ENCODE measurements at places on chromosomes 11 and 22.

- DNase-seq = no peak
Observed at GRCh38 chr11:1752907-1753228, 2.5 kb upstream of the IFITM10 start.

DNA sequence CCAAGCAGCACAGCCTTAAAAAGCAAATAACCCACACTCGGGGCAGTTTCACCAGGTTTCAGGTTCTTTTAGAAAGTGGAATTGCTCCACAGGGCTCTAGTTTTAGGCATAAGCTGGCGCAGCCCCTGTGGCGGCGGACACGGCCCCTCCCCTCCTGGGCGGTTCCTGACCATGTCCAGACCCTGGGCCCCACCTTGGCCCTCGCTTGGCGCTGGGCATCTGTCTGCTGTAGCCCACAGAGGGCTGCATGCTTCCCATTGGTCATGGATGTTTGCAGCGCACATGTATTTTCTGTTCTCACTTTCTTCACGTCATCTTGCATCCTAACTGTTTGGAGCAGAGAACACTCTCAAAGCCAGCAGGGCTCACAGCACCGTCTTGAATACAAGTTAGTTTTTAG, 244.3 kb downstream of the BRD1 start:
- DNase-seq = no peak

GRCh38 chr11:69439651-69440464, 41.6 kb upstream of the LINC01488 start:
- DNase-seq = no peak

GRCh38 chr11:20087118-20087521, 73.2 kb downstream of the DBX1 start:
- no peak for DNase-seq

DNA sequence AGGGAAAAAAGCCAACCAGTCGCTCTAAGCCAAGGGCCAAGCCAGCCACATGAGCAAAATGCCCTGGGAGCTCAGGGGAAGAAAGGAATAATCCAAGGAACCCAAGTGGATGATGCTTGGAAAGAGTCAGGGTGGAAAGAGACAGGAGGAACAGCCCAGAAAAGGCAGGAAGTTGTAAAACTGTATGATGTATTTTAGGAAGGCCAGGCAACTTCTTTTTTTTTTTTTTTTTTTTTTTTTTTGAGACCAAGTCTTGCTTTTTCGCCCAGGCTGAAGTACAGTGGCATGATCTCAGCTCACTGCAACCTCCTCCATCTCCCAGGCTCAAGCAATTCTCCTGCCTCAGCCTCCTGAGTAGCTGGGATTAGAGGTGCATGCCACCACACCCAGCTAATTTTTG, 1.6 kb downstream of the LGALS12 start:
- DNase-seq = no peak

DNA sequence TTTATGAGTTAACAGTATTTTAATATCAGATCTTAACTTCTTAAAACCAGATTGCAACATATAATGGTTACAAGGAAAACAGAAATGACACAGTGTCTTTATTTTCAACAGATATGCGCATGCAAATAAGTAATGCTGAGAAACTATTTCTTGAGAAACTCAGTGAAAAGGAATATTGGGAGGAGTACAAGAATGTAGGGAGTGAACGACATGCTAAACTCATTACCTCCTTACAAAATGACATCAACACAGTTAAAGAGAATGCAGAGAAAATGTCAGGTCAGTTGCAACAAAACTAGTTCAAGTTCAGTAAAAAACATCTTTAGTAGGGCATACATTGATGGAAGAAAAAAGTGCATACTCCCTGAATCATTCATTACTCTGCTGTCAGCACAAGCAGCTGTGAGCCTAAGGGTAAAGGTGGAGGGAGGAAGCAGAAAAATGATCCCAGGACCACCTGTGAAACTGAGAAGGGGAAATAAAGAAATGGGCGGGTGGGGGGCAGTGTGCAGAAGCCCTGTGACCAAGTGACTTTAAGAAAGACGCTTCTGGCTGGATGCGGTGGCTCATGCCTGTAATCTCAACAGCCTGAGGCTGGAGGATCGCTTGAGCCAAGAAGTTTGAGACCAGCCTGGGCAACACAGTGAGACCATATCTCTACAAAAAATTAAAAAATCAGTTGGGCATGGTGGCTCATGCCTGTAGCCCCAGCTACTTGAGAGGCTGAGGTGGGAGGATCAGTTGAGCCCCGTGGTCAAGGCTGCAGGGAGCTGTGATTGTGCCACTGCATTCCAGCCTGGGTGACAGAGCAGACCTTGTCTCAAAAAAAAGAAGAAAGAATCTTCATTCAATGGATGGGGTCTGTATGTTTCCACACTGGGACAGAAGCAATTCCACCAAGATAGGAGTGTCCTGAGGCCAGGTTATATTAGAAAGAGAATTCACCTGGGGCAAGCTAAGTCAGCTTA, 31.2 kb downstream of the CCDC83 start:
- no peak for DNase-seq

GRCh38 chr11:32529994-32530588, 53.5 kb upstream of the EIF3M start:
- no peak for DNase-seq

GRCh38 chr11:118006153-118006534, 19.9 kb downstream of the IL10RA start:
- no peak for DNase-seq

DNA sequence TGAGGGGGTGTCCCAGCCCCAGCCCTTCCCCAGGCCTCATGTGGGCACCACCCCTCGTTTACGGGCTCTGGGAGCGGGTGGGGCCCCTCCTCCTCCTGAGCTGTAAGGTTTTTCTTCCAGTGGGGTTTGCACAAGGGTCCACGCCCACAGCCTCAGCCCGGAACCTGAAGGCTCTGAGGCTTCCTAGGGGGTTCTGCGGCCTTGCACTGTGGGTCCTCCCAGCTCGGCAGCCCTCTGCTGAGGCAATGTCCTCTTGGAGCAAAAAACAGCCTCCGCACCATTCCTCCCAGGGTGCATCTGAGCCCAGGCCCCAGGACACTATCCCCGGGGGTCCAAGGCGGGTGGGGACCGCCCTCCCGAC, 14.1 kb downstream of the H19 start:
- DNase-seq = no peak

DNA sequence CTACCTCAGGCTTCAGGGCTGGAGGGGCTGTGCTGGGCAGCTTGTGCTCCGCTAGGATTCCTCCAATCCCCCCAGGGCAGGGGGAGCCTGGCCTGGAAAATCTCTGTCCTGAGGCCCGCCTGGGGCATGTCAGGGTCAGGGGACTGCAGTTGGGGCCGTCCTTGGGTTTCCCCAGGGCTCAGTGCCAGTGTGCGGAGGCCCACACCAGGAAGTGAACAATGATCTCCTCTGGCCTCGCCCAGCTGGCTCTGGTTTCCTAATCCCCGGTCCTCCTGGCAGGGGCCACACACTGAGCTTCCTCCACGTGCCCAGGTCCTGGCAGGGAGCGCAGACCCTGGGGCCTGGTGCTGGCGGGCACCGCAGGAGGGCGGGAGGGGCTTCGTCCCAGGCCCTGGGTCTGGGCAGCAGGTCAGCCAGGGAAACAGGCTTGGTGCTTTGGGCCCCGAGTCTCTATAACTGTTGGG, 1.4 kb upstream of the MUC2 start:
- no peak for DNase-seq

GRCh38 chr22:49657974-49658590, 169.6 kb downstream of the BRD1 start:
- DNase-seq = no peak

DNA sequence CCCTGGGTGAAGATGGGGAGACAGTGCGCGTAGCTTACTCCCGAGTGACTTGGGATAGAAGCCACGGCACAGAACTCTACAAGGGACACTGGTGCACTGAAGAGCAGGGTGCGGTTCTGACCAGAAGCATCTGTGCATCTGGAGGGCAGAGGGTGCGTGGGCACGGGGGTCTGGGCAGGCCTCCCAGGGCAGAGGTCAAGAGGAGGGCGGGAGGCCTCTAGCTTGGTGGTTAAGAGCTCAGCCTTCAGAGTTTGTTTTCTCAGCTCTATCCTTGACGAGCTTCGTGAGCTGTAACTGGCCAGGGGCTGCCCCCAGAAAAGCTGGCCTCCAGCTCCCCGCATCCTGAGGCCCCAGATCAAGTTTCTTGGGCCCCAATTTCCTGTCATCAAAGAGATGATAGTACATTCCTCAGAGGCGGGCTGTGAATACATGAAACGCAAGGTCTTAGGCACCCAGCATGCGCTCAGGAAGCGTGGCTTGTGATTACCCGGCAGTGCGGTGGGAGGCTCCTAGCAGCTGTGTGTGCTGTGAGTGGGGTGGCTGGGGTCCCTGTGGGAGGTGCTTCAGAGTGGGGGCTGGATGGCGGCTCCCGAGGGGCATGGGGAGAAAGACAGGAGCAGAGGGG, 6.0 kb upstream of the BID start:
- DNase-seq = no peak

DNA sequence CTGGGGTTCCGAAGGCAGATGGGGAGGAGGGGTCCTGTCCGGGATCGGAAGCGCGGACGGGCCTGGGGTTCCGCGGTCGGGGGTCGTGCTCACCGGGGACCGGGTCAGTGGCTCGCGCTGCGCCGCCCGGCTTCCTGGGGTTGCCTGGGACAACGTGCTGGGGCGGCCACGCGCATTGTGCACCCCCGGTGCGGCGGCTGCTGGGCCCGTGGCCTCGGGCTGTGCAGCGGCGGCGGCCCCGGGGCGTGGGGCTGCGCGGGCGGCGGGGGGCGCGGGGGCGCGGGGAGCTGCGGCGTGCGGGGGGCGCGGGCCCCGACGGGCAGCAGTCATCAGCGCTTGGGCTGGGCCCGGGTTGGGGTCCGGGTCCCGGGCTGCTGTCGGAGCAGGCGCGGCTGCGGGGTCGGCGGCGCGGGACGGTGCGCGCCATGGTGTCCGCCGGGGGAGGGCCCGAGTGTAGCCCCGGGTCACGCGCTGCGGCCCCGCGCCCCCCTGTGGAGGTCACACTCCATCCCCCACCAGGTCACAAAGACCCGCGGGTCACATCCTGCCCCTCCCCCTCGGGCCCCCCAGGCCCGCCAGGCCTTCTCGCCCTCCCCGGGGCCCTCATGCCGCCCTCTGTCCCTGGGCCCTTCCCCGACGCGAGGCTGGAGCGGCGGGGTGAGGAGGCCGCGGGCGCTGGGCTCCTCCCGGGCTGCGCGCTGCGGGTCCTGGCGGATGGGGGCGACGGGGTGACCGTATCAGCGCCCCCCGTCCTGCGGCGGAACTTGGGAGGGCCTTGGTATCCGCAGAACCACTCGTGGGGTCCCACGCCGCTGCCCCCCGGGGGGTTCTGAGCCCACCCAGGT, at the start of gene TTLL8:
Gene TTLL8 (minus strand): TSS at position 238 of the 845 bp plus-strand sequence.
- no peak for DNase-seq

DNA sequence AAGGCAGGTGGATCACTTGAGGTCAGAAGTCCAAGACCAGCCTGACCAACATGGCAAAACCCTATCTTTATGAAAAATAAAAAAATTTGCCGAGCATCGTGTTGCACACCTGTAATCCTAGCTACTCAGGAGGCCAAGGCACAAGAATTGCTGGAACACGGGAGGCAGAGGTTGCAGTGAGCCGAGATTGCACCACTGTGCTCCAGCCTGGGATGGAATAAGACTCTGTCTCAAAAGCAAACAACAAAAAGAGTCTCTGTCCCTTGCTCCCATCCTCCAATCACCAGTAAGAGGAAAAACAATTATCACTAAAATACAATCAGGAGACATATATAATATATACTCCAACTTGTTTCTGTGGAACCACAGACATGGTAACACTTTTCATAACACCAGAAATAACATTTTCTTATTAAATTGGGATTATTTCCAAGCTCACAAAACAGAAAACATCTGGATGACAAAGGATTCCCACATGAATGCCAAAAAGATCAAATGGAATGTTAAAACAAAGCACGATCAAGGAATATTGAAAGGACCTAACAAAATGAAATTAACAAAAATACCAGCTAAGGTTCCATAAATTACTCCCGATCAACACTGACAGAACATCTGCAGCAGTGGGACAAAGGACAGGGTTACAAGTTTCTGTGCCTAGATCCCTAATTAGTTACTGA, 15.2 kb downstream of the FCHSD2 start:
- DNase-seq = no peak

GRCh38 chr11:17508791-17509190, 32.1 kb upstream of the ABCC8 start:
- no peak for DNase-seq

Data from COLO829 (cell line).